ENCODE measurements at places on chromosomes 2 and 18.

DNA sequence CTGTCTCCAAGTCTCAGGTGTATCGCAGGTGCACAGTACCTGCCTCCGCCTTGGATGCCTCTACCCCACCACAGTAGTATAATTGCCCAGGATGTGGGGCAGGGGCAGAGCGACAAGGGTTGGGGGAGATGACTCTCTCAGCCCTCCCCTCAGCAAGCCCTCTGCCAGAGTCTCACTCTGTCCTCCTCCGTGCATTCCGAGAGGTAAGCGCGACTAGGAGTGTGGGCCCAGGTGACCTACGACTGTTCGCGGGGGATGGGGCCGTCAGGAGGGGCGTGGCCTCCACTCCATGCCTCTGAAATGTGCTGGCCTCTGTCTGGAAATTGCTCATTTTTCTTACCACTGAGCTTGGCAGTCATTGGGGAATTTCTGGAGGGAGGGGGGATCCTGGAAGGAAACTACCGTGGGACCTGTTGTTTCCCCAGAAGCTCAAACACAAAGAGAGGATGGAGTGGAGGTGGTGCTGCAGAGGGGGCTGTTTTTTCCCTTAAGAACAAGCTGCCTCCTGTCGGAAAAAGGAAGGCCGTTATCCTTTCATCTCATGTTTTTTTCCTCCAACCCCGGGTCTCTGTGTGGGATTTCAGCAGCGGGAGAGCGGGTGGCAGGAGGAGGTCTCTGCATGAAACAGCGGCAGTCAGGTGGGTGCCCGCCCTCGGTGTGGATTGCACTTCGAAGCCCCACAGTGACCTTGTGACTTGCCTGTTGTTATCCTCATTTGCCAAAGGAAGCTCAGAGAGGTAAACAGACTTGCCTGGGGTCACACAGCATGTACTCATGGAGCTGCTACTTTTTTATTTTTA, 13.0 kb upstream of the RALB start:
- DNase-seq, result no peak

GRCh38 chr2:217279556-217279955, 419.7 kb upstream of the TNP1 start:
- DNase-seq, result no peak

DNA sequence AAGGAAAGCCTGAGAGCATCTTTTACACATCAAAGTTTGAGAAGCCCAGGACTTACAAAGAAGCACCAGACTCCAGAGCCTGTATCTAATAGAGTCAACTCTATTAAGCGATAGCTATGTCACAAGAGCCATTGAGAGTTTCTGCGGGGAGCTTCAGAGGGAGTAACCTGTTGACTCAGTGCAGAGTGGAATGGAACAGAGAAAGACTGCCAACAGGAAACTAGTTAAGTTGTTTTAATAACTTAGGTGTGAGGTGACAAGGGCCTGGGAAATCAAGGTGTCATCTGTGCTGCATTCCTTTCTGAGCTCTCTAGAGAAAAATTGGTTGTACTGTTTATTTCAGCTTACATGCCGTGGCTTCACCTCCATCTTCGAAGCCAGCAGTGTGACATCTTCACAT, 513.8 kb upstream of the POU3F3 start:
- DNase-seq, result no peak

GRCh38 chr18:49739275-49739674, 74.1 kb downstream of the ACAA2 start:
- no peak for DNase-seq

- no peak for DNase-seq
These were observed 17.0 kb upstream of the MPP4 start for GRCh38 chr2:201715459-201715858.

DNA sequence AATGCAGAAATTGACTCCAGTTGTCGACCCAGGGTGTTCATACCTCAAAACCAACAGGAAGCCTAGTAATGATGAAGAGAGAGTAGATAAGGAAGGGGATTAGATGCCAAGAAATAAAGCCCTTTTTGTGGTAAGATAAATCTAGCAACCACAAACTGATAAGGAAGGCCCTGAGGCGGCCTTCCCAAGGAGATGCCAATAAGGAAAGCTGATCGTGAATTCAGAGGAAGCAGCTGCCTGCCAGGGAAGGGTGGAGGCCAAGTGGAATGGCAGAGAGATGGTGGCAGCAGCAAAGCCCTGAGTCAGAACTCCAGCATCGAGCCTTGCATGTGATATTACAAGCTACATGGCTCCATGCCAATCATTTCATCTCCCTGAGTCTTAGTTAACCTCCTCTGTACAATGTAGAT, 126.3 kb downstream of the IRS1 start:
- no peak for DNase-seq

DNA sequence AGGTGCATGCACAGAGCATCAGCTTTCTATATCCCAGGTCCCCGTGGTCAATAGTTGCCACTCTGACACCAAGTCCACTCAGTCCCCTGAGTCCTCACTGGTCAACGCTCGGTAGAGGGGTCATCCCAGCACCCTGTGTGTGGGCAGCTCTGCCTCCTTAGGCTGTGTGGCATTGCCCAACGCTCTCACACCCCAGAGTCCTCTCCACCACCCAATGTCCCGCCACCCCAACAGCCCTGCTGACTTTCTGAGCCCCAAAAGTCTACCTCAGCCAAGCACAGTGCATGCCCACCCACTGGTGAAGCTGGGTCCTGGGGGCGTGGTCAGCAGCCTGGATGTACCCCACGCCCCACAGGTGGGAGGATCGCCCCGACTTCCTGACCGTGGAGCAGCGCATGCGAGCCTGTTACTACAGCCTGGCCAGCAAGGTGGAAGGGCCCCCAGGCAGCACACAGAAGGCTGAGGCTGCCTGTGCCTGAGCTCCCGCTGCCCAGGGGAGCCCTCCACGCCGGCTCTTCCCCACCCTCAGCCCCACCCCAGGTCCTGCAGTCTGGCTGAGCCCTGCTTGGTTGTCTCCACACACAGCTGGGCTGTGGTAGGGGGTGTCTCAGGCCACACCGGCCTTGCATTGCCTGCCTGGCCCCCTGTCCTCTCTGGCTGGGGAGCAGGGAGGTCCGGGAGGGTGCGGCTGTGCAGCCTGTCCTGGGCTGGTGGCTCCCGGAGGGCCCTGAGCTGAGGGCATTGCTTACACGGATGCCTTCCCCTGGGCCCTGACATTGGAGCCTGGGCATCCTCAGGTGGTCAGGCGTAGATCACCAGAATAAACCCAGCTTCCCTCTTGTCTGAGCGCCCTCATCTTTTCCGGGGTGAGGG, 25.9 kb downstream of the ZAP70 start:
- no peak for DNase-seq

DNA sequence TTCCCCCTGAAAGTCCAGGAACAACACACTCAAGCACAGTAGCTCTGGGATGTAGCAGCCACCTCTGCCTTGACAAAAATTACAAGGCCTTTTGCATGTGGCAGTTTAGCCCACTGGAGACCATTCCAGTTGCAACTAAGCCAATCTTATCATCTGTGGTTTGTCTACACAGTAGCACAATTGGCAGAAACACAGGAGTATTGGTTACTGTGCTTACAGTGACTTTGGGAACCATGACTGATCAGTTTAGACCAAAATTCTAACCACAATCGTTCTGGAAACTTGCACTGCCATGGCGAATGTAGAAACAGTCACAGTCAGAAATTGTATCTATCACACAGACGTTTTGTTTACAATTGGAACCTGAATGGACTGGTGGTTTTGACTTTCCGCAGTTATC, 403.7 kb upstream of the MEIS1 start:
- DNase-seq, result no peak

GRCh38 chr2:47206681-47207080, 51.6 kb upstream of the STPG4 start:
- no peak for DNase-seq

DNA sequence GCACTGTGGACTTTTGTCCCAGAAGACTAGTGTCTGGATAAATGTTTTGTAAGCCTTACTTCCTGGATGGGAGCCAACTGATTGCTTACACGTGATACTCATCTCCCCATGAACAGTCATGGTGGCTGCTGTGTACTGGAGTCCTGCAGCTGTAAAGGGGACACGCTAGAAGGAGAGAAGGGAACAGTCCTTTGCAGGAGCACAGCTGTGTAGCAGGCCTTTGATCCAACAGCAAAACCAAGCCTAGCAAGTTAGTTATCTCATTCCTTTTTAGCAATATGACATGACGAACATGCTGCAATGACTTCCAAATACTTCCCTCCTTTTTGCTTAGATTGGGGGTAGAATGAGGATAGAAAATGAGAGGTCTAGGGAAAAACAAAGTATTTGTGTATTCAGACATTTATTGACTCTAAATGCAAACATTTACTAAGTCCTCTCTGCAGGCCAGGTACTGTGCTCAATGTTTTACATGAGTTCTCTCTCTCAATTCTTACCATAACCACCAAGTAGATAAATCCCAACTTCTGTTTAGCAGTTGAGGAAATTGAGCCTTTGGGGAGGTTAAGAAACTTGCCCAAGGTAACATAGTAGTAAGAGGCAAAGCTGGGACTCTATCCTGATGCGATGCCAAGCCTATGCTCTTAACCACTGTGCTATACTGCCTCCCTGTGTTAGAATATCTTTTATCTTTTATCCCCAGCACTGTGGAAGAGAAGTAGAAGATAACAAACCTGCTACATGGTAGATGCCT, 55.4 kb upstream of the CD28 start:
- DNase-seq, result peak; percentile 13
